ENCODE measurements at places on chromosomes 7 and 10.

DNA sequence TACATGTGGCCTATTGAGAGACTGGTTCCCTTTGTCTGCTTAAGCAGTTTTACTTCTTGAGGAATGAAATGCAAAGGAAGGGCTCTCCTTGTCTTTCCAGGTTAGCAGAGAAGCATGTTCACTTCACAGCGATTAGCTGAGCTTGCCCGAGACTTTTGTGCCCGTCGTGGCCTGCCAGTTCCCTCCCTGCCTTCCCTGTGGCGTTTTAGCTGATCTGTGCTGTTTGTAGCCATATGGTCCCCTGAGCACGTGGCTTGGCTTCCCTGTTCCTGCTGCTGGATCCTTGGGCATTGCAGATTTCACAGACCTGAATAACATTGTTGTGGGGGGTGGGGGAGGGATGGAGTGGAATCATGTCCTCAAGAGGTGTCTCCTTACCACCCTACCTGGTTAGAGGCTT lies 61.8 kb downstream of the SND1 start:
- DNase-seq: no peak

- DNase-seq: no peak
Measured at GRCh38 chr7:123637203-123637602, 18.5 kb upstream of the LMOD2 start.

DNA sequence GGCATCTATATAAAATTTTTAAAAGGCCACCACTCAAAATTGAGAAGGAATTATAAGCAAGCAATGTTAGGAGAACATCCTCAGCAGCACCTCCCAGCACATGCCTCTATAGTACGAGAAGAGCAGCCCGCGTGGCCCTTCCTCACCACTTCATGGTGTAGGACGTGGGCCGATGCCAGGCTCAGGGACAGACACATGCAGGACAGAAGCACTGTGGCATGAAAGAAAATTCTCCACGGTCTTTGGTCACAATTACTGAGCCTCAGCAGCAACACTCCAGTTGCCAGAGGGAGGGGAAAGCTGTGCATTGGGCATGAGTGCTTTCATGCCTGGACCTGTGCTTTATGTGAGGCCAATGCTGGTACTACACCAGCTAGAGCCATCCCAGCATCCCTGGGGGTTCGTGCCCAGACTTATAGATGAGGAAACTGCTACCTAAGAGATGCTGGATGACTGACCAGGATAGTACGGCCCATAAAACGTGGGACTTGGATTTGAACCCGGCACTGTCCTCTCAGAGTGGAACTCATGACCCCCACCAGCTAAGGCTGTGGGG lies 164.7 kb downstream of the ADAM12 start:
- no peak for DNase-seq

- DNase-seq: no peak
Measured at GRCh38 chr10:88952647-88953111, at the start of gene ACTA2. ACTA2 (minus strand) TSS chr10:88952773; CDS start chr10:88948930, 3,843 bp downstream.

DNA sequence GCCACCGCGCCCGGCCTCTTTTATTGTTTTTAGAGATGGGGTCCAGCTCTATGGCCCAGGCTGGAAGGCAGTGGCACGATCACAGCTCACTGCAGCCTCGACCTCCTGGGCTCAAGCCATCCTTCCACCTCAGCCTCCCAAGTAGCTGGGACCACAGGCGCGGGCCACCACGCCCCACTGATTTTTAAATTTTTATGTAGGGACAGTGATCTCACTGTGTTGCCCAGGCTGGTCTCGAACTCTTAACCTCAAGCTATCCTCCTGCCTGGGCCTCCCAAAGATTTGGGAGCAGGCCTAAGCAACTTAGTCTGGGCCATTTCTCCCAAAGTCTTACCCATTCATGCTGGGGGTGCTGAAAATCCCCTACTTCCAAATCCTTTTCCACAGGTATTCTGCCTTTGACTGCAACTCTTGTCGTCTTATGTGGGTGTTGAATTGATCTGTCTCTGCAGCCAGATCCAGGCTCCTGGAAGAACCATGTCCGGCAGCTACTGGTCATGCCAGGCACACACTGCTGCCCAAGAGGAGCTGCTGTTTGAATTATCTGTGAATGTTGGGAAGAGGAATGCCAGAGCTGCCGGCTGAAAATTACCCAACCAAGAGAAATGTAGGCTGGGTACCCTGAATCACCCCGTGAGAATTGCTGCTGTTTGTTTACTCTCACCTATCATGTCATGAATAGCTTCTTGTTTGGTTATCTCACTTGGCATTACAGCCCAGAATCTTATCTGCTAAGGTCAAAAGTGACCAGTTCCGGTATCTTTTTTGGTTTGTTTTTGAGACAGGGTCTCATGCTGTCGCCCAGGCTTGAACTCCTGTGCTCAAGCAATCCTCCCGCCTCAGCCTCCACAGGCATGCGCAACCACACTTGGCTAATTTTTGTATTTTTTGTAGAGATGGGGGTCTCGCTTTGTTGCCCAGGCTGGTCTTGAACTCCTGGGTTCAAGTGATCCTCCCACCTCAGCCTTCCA lies 1.1 kb downstream of the ZDHHC4 start:
- DNase-seq: no peak

DNA sequence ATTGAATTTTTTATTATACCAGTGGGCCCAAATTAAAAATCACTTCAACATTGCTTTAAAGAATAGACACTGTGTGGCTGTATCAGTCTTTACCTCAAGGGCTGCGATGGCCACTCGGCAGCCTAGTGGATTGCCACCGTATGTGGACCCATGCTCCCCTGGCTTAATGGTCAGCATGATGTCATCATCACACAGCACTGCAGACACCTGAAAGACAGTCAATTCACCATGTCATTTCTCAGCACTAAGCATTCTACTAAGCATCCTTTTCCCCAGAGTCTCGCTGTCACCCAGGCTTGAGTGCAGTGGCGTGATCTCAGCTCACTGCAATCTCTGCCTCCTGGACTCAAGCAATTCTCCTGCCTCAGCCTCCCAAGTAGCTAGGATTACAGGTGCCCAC lies 17.1 kb downstream of the OAT start:
- DNase-seq: no peak

DNA sequence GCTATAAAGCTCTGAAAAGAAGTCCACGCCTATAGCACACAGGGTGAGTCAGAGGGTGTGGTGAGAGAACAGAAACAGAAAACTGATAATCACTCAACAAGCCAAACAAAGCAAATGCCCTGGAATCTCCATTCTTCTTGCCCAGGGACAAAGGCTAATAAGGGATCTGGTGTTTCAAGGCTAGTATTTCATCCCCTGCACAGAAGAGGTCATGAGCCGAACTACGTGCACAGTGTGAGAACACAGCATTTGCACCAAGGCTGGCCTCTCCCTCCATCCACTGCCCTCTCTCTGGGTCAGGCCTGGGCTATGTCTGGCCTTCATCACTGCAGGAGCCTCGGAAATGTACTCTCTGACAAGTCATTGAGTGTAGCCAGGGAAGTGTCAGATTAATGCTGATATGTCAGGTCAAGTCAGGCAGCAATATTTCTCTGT lies 42.7 kb downstream of the PRR15 start:
- DNase-seq: no peak

DNA sequence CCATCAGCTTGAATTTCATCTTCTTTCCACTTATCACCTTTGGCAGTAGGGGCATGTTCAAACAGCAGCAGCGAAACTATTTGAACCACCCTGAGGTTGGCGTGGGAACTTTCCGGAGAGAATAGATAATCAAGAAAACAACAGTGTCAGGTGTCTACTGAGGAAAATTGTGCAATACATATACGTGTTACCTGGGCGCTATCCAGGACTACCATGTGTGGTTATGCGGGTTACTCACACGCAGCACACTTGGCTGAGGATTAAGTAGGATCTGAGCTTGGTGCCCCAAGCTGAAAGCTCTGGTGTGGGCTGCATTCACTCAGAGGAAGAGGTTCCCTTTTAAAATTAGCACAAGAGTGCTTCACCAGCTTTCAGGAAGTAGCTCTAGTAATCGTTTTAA lies 8.8 kb upstream of the ABI1 start:
- peak; percentile 26 for DNase-seq

DNA sequence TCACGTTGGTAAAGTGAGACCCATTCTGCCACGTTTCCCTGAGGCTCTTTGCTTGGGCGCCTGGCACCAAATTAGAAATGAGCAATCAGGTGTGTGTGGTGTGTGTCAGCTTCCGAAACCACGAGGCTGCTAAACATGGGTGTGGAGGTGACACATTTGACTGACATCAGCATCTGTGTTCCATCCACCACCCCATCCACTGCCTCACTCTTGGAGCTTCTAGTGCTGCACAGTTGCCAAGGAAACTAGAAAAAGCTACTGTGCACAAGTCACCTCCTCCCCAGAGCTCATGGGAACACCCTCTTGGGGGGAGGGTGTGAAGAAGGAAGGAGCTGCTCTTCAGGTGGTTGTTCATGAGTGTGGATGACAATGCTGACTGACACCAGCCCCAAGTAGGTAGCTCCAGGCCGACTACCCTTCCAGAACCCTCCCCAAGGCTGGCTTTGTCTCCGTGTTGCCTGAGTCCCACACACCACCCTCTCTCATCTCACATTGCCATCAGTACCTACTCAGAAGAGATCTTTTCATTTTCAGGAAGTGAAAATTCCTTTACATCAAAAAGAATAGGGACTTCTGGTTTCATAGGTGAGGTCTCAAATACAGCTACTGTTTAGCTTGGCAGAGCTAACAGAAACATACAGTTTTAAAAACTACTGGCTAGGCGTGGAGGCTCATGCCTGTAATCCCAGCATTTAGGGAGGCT lies 152.2 kb downstream of the TMEM178B start:
- DNase-seq: no peak

DNA sequence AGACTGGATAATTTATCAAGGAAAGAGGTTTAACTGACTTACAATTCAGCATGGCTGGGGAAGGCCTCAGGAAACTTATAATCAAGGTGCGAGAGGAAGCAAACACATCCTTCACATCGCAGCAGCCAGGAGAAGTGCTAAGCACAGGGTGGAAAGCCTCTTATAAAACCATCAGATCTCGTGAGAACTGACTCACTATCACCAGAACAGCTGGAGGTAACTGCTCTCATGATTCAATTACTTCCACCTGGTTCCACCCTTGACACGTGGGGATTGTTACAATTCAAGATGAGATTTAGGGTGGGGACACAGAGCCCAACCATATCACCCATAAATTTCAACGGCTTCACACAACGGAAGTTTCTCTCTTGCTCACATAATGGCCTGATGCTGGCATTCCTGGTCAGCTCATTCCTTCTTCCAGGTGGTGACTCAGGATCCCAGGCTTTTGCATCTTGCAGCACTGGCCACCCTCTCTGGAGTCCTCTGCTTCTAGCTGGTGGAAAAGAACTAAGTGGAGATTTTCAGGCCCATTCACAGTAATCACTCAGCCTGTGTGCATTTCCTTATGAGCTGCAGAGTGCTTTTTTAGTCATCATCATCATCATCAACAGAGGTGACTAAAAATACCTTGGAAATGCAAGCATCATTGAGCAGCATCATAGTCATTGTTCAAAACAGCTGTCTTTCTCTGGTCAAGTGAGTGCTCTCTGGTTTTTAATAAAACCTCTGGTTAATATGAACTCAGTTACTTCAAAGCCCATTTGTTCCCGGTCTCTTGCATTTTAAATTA lies 308.1 kb downstream of the SFMBT2 start:
- no peak for DNase-seq

DNA sequence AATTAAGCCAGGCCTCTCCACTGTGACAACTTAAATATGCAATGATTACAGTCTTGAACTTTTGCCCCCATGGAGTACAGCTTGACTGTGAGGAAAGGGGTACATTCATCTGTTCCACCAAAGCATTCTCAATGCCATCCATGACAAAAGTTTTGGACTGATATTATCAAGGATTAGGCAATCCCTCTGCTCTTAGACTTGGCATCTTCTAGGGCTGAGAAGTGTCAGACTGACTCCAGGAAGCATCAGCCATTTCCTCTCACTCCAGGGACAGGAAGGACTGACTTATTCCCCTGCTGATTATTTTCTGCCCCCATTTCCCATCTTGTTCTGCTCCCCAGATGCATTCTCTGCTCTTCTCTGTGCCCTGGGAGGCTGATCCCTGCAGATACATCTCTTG lies 69.7 kb downstream of the ZNF365 start:
- DNase-seq: no peak

DNA sequence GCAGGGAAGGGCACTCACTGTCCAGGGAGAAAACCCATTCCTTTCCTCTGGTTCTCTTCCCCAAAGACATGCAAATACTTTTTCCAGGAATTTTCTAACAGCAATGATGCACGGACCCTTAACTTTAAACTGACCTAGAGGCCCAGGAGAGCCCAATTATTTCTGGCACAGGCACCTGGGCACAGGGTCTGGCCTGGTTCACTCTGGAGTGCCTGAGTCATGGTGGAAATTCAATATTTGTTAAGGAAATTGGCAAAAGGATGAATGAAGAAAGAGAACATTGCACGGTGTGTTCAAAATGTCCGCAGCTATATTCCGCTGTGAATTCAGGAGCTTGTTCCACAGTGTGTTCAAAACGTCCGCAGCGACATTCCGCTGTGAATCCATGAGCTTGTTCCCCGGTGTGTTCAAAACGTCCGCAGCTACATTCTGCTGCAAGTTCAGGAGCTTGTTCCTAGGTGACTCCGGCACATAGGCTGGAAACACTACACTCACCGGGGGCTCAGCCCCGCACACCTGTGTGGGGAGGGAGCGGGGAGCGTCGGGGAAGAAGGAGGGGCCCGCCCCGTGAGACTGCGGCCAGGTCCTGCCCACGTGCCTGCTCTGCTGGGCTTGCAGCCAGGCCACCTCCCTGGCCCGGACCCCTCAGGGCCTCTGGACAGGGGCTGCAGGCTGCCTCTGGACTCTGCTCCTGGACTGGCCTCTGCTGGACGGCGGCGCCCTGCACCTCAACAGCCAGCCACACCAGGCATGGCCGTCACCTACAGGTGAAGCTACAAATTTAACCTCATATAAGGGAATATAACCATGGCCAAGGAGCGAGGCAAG lies 72.0 kb upstream of the FAM20C start:
- DNase-seq: no peak

DNA sequence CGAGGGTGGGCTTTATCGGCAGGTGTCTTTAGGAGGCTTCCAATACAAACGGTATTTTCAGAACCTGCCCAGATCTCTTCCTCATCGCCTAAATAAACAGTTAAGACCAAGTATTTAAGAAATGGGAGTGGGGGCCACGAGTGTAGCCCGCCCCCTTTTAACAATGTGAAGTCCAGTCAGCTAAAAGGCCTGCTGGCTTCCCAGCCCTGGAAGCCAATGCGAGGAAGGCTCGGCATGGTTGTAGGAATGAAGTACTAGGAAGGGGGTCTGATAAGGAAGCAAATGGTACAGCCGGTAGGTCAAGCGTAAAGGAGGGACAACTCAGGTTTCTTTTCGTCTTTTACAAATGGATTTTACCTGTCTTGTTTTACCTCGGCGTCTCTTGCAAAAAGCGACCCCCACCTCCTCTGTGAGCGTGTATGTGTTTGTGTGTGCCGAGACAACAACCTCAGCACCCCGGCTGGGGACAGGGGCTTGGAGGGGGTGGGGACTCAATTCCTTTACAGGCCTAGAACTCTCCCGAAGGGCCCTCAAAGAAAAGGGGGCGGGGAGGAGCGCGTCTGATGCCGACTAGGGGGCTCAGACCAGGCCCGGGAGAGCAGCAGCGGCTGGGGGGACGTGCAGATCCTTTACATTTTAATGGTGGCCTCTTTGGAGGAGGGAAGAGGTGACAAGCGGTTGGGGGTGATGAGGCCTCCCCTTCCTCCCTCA lies 147.6 kb downstream of the GPR85 start:
- DNase-seq: no peak

GRCh38 chr10:60282771-60283353 lies 106.8 kb downstream of the ANK3 start:
- no peak for DNase-seq
